ENCODE measurements at places on chromosomes 11 and 22.
A peak's percentile ranks its signal among the peaks of the same experiment; 100 is the strongest.

DNA sequence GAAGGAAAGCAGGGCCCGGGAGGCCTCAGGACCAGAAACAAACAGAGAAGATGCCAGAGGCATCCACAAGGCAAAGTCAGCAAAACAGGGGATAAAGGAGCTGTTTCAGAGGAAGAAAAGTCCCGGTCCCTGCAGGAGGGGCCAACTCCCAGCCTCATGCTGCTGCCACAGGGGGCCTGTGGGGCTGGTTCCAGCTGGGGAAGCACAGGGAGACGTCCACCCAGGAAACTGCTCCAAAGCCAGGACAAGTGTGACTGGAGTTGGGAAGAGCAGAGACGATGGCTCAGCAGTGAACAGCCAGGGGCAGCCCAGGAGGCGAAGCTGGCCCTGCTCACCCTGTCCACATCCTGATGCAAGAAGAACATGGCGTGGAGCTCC, 454.4 kb downstream of the BRD1 start:
- no peak for DNase-seq

DNA sequence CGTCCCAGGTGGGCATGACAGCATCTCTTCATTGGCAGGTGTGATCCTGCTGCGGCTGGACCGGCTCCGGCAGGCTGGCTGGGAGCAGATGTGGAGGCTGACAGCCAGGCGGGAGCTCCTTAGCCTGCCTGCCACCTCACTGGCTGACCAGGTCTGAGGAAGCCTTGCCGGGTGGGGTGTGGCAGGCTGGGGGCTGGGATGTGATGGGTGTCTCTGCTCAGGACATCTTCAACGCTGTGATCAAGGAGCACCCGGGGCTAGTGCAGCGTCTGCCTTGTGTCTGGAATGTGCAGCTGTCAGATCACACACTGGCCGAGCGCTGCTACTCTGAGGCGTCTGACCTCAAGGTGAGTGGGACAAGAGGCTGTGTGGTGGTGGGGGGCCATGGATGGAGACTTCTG, 3.5 kb downstream of the LARGE2 start:
- DNase-seq = no peak

GRCh38 chr11:77019976-77020595, 14.1 kb upstream of the B3GNT6 start:
- no peak for DNase-seq

GRCh38 chr11:117918366-117919255, 10.6 kb downstream of the TMPRSS13 start:
- no peak for DNase-seq

DNA sequence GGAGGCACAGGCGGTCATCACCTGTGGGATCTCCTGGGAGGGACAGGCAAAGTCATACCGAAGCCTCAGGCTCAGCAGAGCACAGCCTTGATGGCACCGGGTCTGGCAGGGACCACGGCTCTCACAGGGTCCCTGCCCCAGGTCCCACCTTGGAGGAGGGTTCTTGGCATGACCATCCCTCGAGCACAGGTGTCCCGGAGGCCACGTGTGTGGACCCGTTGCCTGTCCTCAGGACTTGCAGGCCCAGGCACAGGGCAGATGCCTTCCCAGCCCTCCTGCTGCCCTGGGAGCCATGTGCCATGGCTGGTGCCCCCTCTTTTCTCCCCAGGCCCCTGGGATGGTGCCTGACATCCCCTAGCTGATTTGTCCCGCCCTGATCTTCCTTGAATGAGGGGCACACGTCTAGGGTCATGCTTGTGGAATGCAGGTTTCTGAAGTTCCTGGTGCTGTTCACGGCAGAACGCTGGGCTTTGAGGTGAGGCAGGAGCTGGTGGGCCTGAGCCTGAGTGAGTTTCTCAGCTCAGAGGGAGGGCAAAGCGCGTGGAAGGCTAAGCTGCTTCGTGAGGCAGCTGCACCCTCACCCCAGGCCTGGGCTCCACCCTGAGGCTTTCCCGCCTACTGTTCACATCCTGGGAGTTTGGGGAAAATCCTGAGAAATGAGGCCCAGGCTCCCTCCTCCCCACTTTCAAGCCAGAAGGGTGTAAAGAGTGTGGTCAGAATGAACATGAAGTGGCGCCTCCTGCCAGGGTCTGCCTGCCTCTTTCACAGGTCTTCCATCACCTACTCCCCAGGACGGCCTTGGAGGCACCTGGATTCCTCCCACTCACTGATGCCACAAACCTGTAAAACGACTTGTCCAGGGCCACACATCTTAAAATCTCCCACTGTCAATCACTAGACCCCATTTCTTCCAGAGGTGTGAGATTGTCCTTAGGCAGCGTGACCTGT, 325.8 kb upstream of the B3GAT1 start:
- DNase-seq = no peak

GRCh38 chr11:22203281-22203680, 10.4 kb downstream of the ANO5 start:
- DNase-seq = no peak

DNA sequence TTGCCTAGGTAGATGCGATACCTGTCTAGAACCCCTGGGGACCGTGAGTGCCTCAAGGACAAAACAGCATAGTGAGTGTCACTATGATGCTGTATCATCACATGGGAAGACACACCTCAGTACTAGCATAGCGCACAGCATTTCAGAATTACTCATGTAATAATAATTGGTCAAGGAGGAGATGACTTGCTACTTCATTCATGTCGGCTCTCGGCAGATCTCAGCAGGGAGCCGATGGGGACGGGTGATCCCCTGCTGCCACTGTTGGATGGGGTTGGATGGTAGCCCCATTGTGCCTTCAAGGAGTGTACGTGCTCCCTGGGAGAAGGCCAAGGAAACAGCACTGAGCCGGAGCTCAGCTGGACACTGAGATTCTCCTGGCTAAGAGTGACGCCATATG, 186.9 kb downstream of the EFCAB6 start:
- DNase-seq = no peak

- DNase-seq = no peak
These were observed 4.1 kb downstream of the CCDC188 start for GRCh38 chr22:20146777-20147176.

DNA sequence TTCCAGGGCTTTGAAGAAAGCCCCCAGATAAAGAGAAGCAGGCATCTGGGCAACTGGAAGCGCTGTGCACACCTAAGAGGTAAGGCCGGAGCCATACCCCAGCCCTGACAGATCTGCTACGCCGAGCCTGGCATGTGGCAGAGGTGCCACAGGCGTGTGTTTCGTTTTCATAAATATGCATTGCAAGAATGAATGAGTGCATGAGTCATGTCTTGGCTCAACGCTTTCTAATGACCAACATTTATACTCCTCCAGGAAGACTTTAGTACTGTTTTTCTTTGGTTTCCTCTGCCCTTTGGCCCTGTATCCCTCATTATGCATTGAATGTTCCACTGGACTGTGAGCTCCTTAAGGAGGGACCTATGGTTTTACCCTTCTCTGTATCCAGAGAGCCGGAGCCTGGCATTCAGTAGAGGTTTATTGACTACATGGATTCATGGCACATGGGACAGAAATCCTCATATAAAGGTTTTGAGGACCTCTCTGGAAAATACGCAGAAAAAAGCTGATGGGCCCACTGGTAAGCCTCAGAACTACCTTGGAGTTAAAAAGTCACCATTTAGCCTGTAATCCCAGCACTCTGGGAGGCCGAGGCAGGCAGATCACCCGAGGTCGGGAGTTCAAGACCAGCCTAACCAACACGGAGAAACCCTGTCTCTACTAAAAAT, 38.9 kb upstream of the CSNK2A3 start:
- no peak for DNase-seq

DNA sequence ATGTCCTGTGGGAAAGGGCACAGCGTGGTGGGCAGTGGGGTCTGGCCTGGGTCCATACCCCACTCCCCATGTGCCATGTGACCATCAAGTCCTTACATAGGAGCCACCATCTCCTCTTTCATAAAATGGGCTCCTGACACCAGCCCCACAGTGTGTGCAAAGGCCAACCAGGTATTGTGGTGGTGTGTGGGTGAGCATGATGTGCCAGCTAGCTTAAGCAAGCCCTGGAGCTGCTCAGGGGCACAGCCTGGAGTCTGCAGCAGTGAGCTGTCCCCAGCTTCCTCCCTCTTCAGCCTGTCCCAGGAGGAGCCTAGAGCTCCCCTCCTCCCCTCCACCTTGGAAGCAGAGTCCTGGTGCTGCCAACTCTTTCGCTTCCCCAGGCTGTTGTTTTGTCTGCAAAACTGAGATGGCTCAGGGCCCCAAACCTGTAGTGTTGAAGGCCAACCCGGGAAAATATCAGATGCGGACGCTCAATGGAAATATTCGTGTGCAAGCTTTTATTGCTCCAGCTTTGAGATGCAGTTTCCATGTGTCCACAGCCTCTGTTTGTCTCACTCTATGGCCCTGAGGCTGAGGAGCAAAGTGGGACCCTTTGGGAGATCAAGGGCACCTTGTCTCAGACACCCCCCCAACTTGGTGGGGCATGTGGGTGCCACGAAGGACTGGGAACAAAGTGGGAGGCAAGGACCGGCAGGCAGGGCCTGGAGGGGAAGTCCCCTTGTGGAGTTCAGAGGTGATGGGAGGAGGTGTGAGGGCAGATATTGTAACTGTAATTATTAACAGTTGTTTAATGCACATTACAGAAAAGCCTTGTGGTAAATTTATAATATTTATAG, 92.6 kb downstream of the CTTN start:
- no peak for DNase-seq

- DNase-seq = no peak
These were observed 253.1 kb downstream of the TTC28 start for GRCh38 chr22:28426346-28427132.

DNA sequence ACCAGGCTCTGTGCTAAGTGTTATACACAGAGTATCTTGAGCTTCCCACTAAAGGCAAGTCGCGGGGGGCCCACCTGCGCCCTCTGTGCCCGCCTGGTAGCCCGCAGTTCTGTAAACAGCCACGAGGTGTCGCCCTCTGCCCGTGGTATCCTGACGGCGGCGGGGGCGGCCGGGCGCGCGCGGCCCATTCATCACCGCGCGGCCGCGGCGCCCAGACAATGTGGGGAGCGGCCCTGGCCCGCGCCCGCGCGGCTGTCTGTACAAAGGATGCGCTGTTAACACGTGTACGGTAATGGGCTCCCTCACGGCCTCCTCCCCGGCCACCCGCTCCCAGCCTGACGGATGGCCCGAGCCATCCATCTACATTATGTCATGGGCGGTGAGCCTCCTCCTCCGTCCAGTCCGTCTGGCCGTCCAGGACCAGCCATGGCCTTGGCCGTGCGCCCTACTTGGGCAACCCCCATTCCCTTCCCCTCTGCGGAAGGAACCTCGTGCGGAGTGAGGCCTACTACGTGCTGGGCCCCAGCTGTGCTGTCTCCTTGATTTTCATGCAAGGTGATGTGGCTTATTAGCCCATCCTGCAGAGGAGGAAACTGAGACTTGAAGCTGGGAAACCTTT, 99.4 kb downstream of the MIAT start:
- peak; percentile 61 for DNase-seq

DNA sequence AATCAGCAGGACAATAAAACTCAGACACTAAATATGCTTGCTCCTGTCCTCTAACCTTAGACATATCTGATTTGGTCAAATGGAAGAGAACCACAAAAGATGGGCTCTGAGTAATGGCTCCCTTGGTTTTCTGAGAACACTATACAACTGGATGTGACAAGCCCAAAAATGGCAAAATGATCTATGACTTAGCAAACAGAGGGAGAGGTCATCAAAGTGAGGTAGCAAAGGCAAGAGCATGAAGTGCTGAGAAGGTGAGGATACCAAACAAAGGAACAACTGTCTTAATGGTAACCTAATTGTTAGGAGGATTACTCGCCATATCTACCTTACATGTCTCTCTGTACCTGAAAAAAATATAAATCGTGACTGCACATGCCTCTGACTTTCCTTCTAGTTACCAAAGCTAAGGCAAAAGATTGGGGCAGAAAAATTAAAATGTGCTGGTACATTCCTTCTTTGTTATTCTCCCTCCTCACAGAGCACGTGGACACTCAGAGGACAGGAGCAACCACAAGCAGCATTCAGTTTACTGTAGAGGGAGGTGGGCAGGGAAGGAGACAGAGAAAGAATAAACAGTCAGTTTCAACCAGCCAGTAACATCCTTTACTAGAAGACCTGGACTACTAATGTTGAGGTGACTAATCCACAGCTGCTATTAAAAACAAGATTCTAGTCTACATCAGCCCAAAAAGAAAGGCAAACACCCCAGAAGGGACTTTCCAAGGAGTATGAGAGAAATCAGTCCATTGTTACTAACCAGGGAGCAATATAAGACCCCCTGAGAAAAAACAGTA, 88.8 kb downstream of the AMBRA1 start:
- no peak for DNase-seq

DNA sequence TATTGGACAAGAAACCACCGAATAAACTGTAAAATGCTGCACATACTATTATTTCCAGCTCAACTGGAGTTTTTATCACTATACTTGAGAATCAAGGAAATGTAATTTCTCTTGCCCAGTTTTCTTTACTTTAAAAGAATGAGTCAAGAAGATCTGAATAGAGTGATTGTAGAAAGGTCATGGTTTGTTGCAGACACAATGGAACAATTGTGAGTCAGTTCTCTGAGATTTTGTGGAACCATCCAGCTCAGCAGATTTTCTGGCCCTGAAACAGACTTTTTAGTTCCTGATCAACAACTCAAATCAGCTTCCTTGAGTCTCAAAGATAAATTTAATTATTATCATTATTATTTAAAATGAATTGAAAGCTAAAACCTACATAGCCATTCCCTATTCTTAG, 1.3 kb downstream of the TCN1 start:
- DNase-seq = no peak

GRCh38 chr11:56950510-56950909, 38.2 kb upstream of the OR5AK2 start:
- no peak for DNase-seq

DNA sequence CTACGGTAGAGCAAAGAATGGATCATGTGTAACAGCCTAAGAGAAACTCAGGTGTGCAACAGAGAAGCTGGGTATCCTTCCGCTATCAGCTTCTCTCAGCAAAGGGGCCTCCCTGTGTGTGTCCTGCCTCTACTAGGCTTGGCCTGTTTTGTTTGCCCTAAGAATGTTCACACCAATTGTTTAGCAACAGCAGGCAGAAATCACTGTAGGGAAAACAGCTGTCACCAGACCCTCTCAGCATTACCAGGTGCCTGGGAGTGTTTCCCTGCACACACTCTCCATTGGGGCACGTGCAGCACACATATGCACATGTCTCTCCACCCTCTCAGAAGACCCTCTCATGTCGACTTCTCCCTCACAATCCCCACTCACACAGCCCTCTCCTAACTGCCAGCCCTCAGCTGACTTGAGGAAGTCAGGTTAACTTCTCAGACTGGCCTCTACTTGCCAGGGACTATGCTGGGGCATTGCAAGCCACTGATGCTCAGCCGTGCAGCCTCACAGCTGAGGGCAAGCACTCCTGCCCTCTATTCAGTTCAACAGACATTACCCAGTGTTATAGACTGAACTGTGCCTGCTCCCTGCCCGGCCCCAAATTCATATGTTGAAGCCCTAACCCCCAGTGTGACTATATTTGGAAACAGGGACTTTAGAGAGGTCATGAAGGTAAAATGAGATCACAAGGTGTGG, 97.6 kb downstream of the TRIM29 start:
- no peak for DNase-seq

- DNase-seq = no peak
These were observed 58.2 kb downstream of the COMMD9 start for GRCh38 chr11:36230779-36231699.

GRCh38 chr11:63811522-63811921, 1.7 kb upstream of the SPINDOC start:
- DNase-seq = no peak

- no peak for DNase-seq
These were observed 361.5 kb upstream of the PDGFD start for GRCh38 chr11:104525416-104525815.

- DNase-seq = no peak
These were observed 8.4 kb downstream of the MSANTD2 start for GRCh38 chr11:124791626-124792341.

GRCh38 chr11:13247606-13248296, 29.8 kb upstream of the BMAL1 start:
- DNase-seq = no peak

GRCh38 chr22:37578002-37578401, 1.9 kb downstream of the LGALS2 start:
- no peak for DNase-seq

All from KBM-7 (cell line).